ENCODE measurements at places on chromosomes 2 and 18. TPM values are rescaled to one million over a fixed set of nuclear protein-coding genes. Genes with fewer than 3 reads are reported as not detected.

ALK gene
- 0.32 TPM for total RNA-seq

GRCh38 chr2:143928613-143929012 lies 591.3 kb downstream of the ZEB2 start:
- no peaks in the 10 kb centered on the region for H3K4me1 ChIP-seq
- no peaks in the 10 kb centered on the region for H3K27me3 ChIP-seq
- no peaks in the 10 kb centered on the region for H3K36me3 ChIP-seq
- no peak for DNase-seq
- no peak overlapping the region for H3K27ac ChIP-seq
- no peak overlapping the region for H3K4me3 ChIP-seq

CHRND gene
- total RNA-seq: not detected

- DNase-seq: no peak
- no peak overlapping the region for H3K27ac ChIP-seq
- no peak overlapping the region for H3K4me3 ChIP-seq
- no peaks in the 10 kb centered on the region for H3K27me3 ChIP-seq
Observed at GRCh38 chr2:69559442-69560146, 83.9 kb downstream of the AAK1 start.

GRCh38 chr2:1406434-1406833 lies 6.8 kb upstream of the TPO start:
- H3K36me3 ChIP-seq: no peaks in the 10 kb centered on the region
- H3K27ac ChIP-seq: no peak overlapping the region
- no peak overlapping the region for H3K4me3 ChIP-seq
- no peaks in the 10 kb centered on the region for H3K27me3 ChIP-seq

THOC1 gene
- 53.9 TPM for total RNA-seq

MYO7B gene
- 2.9 TPM for total RNA-seq

GRCh38 chr2:110124038-110124825 lies 8.6 kb upstream of the MALL start:
- H3K27ac ChIP-seq: no peak overlapping the region
- no peaks in the 10 kb centered on the region for H3K36me3 ChIP-seq
- H3K4me3 ChIP-seq: no peak overlapping the region
- no peaks in the 10 kb centered on the region for H3K27me3 ChIP-seq
- peaks cover 7% of the 10 kb centered on the region for H3K4me1 ChIP-seq

CNDP1 gene
- 0.97 TPM for total RNA-seq

RNF152 gene
- total RNA-seq: 49.3 TPM

- DNase-seq: no peak
- H3K4me1 ChIP-seq: no peaks in the 10 kb centered on the region
- no peaks in the 10 kb centered on the region for H3K36me3 ChIP-seq
- H3K4me3 ChIP-seq: no peak overlapping the region
- H3K27me3 ChIP-seq: no peaks in the 10 kb centered on the region
- no peak overlapping the region for H3K27ac ChIP-seq
Observed at GRCh38 chr2:72211777-72212485, 64.3 kb upstream of the CYP26B1 start.

HOXD12 gene
- not detected for total RNA-seq

DNA sequence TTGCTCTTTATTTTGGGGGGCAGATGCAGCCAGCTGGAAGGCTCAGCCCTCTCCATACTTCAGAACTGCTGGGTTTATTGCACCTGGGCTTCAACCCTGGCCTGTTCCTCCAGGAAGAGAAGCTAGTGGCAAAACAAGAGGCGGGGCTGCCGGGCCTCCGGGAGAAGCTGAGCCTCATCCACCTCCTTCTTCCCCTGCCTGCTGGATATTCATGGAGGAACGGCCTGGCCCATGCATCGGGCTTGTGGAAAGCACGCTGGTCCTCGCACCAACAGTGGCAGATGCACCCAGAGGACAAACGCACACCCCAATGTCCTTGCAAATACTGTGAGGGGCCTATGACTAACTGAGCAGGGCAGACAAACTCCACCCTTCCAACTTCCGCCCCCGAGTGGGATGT lies 30.6 kb downstream of the FAM178B start:
- H3K4me1 ChIP-seq: peaks cover 48% of the 10 kb centered on the region
- DNase-seq: no peak
- H3K36me3 ChIP-seq: no peaks in the 10 kb centered on the region
- H3K4me3 ChIP-seq: no peak overlapping the region
- H3K27ac ChIP-seq: no peak overlapping the region

- DNase-seq: no peak
- H3K4me3 ChIP-seq: no peak overlapping the region
- peaks cover 7% of the 10 kb centered on the region for H3K27me3 ChIP-seq
- no peaks in the 10 kb centered on the region for H3K36me3 ChIP-seq
- H3K27ac ChIP-seq: no peak overlapping the region
- no peaks in the 10 kb centered on the region for H3K4me1 ChIP-seq
Observed at GRCh38 chr2:70643715-70644114, 90.1 kb upstream of the TGFA start.

GRB14 gene
- total RNA-seq: 7.9 TPM

GRCh38 chr2:213122725-213123124 lies 28.7 kb downstream of the IKZF2 start:
- no peaks in the 10 kb centered on the region for H3K36me3 ChIP-seq
- H3K27ac ChIP-seq: no peak overlapping the region
- H3K4me1 ChIP-seq: peaks cover 23% of the 10 kb centered on the region
- no peaks in the 10 kb centered on the region for H3K27me3 ChIP-seq
- no peak for DNase-seq

DNA sequence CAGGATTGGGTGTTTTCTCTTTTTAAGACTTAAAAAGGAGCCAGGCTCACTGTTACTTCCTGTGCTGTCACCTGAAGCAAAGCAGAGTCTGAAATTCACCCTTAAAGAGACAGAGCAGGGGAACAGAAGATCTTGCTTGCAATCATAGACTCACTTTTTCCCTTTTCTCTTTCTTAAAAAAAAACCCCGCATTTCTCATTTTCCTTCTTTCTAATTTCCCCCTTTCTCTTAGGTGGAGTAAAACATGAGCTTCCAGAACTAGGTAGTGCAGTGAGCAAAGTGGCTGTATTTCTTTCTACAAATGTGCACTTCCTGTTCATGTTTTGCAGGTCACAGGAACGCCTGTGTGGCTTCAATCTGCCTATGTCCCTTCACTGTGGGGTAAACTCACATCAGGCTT lies 381.2 kb downstream of the LPIN1 start:
- peaks cover 5% of the 10 kb centered on the region for H3K4me1 ChIP-seq
- H3K36me3 ChIP-seq: no peaks in the 10 kb centered on the region
- no peak overlapping the region for H3K4me3 ChIP-seq
- H3K27ac ChIP-seq: no peak overlapping the region
- DNase-seq: no peak
- H3K27me3 ChIP-seq: no peaks in the 10 kb centered on the region

SERPINB3 gene
- total RNA-seq: 24.8 TPM

GRCh38 chr2:110131166-110131565 lies 15.5 kb upstream of the MALL start:
- H3K4me1 ChIP-seq: peaks cover under 1% of the 10 kb centered on the region
- H3K27ac ChIP-seq: no peak overlapping the region
- no peak for DNase-seq
- no peaks in the 10 kb centered on the region for H3K36me3 ChIP-seq

DNA sequence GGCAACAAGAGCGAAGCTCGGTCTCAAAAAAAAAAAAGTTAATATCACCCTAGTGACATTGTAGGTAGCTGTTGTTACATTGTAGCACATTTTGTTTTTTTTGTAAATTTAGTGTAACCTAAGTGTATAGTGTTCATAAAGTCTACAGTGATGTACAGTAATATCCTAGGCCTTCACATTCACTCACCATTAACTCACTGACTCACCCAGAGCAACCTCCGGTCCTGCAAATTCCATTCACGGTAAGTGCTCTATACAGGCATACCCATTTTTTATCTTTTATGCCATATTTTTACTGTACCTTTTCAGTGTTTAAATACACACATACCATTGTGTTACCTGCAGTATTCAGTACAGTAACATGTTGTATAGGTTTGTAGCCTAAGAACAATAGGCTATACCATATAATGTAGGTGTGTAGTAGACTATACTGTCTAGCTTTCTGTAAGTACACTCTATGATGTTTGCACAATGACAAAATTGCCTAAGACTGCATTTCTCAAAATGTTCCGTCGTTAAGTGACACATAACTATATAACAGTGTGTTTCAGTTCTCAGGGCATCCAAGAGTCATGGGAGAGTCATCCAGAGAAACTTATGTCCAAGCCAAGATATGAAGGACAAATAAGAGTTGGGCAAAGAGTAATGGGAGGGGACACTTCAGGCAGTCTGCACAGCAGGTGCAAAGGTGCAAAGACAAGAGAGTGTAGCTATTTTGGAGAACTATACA lies 68.4 kb downstream of the TANK start:
- no peak overlapping the region for H3K4me3 ChIP-seq
- no peak for DNase-seq

FRZB gene
- total RNA-seq: 20.3 TPM

ST8SIA3 gene
- not detected for total RNA-seq

DNA sequence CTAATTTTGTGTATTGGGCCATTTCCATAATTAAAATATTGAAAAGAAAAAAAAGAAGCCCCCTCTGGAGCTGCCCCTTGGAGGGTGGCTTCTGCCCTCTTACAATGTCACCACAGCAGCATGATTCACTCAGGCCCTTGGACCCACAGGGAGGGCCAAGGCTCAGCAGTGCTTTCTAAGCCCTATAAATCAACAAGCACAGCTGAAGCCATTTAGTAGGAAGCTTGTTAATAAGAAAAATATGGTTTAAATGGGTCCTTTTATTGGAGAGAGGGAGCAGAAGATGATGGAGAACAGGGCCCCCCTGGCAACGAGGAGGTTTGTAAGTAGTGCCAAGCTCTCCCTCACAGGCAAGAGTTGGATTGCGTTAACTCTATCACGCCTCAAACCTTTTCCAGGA lies 107.6 kb upstream of the FZD7 start:
- DNase-seq: no peak
- H3K4me1 ChIP-seq: no peaks in the 10 kb centered on the region
- H3K36me3 ChIP-seq: no peaks in the 10 kb centered on the region
- H3K4me3 ChIP-seq: no peak overlapping the region
